ENCODE measurements at places on chromosomes 1 and 21.
A peak's percentile ranks its signal among the peaks of the same experiment; 100 is the strongest.

DNA sequence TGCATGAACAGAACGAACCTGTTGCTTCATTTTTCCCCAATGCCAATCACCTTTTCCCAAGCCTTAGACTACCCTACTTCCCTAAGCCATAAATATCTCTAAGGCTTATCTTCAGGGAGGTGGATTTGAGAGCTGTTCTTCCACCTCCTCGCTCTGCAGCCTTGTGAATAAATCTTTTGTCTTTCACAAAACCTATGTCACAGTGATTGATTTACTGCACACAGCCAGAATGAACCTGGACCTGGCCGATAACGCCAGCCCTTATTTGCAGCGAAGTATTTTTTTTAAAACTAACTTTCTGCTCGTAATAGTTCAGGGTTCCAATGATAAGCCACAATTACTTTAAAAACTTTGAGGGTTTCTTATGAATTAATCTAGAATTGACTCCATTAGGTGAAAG is 632.6 kb downstream of the PTPRU start:
- DNase-seq, result no peak

DNA sequence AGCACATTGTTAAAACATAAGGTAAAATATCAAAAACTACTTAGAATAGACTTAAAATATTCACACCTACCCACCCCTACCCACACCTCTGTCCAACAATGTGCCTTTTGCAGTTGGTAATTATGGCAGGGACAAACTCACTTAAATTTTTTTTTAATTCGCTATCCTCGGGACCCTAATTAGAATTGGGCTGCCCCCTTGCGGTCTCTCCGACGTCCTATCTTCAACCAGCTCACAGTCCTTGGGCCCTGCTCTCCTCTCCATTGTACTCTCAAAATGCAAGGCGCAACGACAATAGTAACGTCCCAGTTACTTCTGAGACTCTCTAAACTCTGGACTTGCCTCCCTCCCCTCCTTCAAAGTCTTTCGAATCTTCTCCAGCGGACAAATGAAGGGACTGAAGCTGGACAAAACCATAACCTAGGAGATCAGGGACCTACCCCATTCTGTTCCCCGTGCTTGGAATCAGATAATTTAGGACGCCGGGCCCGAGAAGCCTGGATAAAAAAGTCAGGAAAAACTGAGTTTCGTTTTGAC is 1.1 kb upstream of the CIART start:
- DNase-seq, result no peak

- no peak for DNase-seq
These were observed 15.2 kb downstream of the PPFIA4 start for GRCh38 chr1:203041351-203041932.

- DNase-seq, result no peak
These were observed 1.3 kb upstream of the LAPTM5 start for GRCh38 chr1:30758785-30759380.

GRCh38 chr1:37363535-37363934 is 110.8 kb upstream of the ZC3H12A start:
- no peak for DNase-seq

DNA sequence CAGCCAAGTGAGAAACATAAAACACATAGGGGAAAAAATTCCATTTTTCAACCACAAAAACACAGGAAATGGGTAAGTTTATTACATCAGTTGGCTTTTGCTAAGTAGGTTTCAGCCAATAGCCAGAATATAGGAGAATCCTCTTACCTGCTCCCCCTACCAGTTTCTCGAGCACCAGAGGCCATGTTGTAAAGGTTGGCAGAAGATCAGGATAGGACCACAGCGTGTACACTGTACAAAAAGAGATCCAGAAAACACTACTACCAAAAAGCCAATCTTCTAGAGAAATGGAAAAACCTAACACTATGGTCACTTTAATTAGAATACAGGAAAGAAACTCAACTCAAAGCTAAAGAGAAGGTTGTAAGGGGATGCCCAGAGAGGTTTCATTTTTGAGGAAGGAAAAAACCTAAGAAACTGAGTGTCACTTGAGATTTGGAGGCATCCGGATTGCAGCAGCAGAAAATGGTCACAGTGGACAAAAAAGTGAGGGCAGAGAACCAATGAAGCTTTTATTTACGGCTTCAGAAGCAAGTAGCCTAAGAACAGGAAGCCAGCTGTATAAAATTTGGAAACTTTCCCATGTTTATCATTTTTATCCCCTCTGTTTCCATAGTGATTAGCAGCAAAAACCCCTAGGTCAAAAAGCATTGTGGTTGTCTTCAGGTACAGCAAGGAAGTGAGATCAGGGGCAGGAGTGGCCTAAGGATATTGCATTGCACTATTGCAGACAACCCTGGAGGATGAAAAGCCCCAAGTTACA is 2.9 kb downstream of the EIF2D start:
- DNase-seq, result no peak

GRCh38 chr21:41148798-41149197 is 19.2 kb upstream of the BACE2 start:
- no peak for DNase-seq

DNA sequence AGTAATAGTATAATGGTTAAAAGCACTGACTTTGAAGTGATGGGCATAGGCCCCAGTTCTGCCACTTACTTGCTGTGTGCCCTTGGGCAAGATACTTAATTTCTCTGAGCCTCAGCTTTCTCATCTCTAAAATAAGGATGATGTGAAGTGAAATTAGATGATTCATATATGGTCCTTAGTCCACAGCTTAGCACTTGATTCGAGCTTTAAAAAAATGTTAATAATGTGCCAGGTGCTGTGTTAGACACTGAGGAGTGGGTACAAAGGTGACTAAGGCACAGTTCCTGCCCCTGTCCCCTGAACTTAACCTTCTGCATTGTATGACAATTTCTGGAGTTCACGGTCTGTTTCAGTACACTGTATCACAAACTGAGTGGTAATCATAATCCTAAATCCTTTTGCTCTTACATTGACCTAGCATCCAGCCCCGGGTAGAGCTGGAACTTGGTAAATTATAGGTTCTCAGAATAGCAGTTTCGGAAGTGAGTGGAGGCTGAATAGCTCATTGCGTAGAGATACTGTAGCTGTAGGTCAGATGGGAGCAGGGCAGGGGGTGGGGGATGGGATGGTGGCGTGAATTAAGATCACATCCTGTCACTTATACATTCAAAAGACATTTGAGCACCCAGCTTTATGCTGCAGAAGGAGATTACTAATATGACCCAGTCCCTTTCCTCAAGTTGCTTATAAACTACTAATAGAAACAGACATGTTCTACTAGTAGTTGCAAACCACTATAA is 1.5 kb downstream of the ZNF691 start:
- no peak for DNase-seq

DNA sequence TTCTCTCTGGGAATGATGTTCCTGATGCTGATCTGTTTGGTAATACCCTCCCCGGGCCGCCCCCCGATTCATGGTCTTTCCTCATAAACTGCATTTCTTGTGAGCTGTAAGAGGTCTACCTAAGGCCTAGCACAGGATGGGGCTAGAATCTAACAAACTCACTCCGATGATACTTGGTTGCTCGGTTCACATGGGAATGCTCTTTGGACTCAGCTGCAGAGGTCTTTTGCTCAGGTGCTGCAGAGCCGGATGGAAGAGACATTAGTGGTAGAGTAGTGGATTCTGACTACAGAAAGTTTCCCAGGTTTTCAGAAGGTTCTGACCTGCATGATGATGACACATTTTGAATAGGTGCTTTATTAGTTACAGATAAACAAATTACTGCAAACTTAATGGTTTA is 8.3 kb upstream of the TMEM269 start:
- DNase-seq, result no peak

- no peak for DNase-seq
These were observed 48.4 kb upstream of the ZBTB18 start for GRCh38 chr1:244002721-244003120.

GRCh38 chr1:184483101-184483683 is 96.4 kb downstream of the C1orf21 start:
- no peak for DNase-seq

DNA sequence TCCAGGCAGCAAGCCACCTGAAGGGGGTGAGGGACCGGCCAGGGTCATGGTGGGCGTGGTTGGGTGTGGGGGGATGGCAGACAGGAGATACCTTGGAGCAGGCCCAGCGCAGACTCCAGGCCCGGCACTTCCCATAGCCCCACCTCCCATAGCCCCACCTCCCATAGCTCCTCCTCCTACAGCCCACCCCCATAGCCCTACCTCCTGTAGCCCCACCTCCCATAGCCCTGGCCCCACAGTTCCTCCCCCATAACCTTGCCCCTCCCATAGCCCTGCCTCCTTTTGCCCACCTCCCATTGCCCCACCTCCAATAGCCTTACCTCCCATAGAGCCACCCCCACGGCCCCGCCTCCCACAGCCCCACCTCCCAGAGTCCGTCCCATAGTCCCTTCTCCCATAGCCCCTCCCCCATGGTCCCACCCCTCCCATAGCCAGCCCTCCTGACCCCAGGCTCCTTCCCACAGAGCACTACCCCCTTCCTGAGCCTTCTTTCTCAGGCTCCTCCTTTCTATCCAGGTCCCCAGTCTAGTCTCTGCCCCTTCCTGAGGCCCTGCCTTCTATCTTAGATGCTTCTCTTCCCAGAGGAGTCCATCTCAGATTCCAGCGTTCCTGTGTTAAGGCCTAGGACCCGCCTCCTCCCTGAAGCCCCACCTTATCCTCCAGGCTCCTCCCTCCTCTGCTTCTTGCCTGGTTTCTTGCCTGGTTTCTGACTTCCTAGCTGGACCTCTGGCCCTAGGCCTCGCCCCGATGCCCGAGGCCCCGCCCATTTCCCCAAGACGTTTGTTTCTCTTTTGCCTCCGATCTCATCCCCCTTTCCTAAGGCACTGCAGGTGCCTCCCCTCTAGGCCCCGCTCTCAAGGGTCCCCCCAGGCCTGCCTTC is 46.8 kb downstream of the PTPRU start:
- peak; percentile 43 for DNase-seq

DNA sequence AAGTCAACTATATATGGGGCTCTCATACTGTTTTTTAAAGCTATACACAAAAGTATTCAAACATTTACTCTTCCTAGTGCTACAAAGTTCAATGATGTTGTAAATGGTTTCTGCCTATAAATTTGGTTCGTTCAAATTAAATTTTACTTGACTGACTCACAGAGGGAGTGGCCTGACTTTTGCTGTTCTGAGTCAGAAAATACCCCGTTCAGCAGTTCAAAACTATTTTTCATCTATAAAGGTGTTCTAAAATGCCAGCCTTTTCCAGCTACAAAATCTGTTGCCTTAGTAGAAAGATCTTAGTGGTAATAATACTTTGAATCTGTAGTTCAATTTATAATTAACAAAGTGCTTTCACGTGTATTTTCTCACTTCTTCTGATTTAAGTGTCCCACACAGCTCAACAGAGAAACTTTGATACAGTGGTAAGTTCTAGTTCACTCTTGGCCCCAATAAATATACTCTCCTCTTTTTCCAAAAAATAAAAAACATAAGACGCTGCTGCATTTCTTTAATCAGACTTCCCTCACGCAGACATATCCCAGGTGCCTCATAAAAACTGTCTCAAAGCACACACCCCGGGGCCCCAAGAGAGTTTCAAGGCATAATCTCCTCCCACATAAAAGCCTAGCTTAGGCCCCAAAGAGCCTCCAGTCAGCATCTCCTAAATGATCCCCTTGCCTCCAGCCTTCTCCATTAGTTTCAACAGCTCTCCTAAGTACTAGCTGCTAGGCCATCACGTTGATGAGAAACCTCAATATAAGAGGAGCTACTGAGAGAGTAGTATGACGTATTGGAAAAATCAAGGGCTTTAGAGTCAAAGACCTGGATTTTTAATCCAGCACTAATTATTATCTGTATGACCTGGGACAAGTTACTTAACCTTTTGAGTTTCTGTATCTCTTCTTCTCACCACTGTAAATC is 3.2 kb downstream of the PTP4A2 start:
- no peak for DNase-seq

GRCh38 chr1:170634293-170634692 is 29.6 kb upstream of the PRRX1 start:
- DNase-seq, result no peak

- DNase-seq, result no peak
These were observed 211.1 kb downstream of the ST6GALNAC3 start for GRCh38 chr1:76285578-76286135.

Measured in GM19239 (cell line).